ENCODE measurements at places on chromosomes 6 and 20.

- no peak for DNase-seq
Observed at GRCh38 chr6:44341095-44341890, 1.2 kb upstream of the SPATS1 start.

DNA sequence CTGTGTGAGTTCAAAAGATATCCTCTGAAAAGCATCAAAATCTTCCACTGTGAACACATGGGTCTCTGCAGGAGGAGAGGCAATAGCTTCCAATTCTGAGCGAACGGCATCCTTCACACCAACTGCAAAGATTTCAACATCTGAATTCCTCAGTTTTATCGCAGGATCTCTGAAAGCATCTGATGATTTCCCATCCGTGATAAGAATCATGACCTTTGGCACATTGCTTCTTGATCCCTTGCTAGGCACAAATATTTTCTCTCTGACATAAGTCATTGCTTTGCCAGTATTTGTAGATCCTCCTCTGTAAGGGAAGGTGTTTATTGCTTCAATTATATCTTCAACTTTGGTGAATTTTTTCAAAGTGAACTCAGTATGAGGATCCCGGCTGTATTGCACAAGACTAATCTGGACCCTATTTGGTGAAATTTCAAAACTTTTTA, 22.7 kb downstream of the COL12A1 start:
- no peak for DNase-seq

- no peak for DNase-seq
Observed at GRCh38 chr6:66838764-66839163, 1131.7 kb upstream of the EYS start.

GRCh38 chr6:24849713-24850112, 51.0 kb upstream of the ARMH2 start:
- no peak for DNase-seq

DNA sequence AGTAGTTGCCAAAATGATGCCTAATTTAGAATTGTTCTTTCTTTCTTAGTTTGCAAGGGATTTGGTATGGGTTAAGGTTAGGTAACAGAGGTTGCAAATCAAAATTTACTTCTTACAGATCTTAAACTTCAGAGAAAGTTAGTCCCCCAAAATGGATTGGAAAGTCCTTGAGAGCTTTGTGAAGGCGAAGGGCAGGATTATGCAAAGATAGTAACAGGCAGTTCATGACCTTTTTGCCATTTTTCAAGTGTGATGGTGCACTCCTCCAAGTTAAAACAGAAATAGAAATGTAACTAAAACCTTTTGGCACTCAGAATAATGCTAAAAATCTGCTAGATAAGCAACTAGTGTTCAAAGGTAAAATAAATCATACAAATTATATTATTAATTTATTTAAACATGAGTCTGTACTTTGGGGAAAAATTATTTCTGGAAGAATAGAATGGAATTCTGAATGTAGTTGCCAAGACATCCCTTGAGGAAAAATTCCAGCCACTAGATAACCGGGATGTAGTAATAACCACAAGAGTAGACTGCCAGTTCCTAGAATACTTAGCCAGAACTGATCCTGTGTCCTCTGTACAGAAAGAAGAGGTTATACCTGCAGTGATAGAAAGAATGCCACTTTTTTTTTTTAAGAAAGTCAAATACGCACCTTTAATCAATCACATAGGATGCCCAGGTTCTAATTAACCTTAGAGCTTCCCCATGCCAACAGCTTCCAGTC, 31.8 kb upstream of the DAAM2 start:
- DNase-seq: no peak

GRCh38 chr20:34970846-34971560, 15.3 kb downstream of the MYH7B start:
- no peak for DNase-seq

DNA sequence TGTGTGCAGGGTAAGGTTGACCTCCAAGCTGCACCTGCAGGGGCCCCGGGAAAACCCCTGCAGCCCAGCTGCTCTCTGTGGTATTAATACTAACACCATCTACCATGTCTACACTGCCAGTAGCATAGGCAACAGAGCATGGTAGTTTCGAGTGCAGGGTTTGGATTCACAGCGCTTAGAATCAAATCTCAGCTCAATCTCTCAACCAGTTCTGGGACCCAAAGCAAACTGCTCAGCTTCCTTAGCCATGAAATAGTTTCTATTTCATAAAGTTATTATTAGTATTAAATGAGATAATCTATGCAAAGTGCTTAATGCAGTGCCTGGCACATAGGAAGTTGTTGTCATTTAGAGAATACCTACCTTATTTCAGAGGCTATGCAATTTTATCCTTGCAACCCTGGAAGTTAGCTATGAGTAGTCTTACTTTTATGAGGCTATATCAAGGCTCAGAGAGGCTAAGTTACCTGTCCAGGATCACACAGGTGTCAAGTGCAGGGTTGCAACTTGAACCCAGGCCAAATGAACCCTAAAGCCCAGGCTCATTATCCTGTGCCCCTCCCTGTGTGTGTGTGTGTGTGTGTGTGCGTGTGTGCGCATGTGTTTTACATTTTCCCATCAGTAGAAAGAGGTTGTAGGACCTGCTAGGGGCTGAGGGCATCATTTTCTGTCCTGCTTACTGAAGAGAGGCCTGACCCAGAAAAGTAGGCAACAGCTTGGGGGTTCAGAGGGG, 27.6 kb upstream of the MRPS18A start:
- no peak for DNase-seq
